ENCODE measurements at places on chromosomes 6 and 20.

GRCh38 chr6:36618366-36619355, 24.5 kb downstream of the SRSF3 start:
- no peak for DNase-seq

GRCh38 chr6:13299403-13299821, 28.9 kb downstream of the TBC1D7 start:
- peak; percentile 36 for DNase-seq

DNA sequence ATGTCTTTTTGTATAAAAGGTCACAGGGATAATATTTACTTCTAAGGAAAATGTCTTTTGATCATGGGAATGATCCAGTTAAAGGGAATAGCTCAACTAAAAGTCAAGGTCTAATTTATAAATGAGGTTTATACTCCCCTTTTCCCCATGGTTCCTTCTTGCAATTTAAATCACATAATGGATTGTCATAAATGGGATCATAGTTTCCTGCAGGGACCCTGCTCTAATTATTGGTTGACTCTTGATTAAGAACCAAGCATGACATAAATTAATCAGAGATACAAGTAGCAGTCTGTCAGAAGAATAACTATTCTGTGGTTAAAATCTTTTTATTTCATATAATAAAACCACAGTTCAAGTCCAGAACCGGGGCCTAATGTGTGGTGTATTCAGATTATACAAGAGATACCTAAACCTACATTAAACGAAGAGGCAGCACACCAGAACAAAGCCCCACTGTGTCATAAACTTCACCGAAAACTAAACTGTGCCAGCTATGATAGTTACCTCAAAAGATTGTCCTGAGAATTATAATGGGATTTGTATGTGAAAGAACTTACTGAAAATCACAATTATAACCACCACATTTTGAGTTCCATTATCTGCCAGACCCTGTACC, 43.0 kb upstream of the CD83 start:
- DNase-seq = no peak

DNA sequence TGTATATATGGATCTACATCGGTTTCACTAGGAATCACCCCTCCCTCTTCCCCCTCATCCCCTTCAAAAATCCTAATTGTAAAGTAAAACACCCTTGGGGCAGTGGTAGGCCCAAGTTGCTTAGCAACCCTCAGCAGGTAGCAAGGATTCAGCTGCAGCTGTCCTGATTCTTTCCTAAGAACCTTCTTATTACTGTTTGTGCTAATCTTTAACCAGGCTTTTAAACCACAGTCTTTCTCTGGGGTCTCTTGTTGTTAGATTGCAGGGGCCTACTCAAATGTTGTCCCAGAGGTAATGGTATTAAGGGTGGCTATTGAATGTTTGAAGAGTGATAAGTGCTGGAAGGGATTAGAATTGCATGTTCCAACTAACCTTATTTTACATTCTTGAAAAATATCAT, 46.4 kb downstream of the PRL start:
- peak; percentile 26 for DNase-seq

- no peak for DNase-seq
These were observed 825.3 kb upstream of the GJE1 start for GRCh38 chr6:141307309-141307998.

DNA sequence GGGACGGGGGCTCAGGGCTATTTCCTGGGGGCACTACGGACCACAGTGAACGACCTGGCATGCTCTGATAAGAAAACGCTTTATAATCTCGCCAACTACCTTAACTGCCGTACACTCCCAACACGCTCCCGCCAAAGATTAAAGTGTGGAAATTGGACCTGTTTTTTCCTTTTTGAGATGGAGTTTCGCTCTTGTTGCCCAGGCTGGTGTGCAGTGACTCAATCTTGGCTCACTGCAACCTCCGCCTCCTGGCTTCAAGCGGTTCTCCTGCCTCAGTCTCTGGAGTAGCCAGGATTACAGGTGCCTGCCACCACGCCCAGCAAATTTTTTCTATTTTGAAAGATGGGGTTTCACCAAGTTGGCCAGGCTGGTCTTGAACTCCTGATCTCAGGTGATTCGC, 346 bp upstream of the SLC44A4 start:
- DNase-seq = no peak

GRCh38 chr6:144214622-144215401, 64.5 kb downstream of the STX11 start:
- DNase-seq = no peak

GRCh38 chr6:162576016-162576415, 151.6 kb downstream of the PRKN start:
- no peak for DNase-seq

DNA sequence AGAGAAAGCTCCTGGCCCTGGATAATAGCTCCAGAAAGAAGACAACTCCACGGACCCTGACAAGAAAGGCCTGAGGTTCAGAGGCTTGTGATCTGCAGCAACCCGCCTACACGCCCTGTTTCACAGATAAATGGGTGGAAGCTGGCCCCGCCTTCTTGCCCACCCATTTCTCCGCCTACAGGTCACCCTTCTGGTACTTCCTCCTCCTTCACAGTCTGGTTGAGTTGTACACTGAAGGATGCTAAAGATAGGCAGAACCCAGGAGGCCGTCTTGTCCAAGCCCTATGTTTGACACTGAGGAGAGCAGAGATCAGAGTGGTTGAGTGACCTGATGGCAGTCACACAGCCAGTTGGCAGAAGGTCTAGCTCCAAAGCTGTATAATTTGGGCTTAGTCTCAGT, 34.2 kb upstream of the MDGA1 start:
- DNase-seq = no peak

GRCh38 chr20:32995802-32996201, 8.4 kb downstream of the SUN5 start:
- DNase-seq = no peak

- no peak for DNase-seq
These were observed 781.0 kb downstream of the EYS start for GRCh38 chr6:64926051-64926450.

GRCh38 chr6:162964488-162965140, 236.8 kb downstream of the PACRG start:
- DNase-seq = peak; percentile 58

DNA sequence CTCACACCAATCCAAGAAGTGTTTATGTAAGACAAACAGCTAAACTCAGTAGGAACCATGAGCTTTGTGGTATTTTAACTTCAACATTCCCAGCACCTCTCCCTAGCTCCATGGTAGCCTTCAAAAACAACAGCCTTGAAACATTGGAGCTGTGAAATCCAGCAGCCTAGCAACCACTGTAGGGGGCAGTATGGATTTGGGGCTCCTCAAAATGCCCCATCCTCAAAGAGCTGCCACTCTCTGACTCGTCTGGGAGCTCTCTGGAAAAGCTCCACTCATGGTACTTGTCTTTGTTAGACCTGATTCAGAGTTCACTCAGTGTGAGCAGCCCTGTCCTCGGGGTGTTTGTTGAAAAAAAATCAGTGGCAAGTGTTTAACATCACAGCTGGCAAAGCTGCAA, 82.9 kb downstream of the KIF6 start:
- DNase-seq = no peak

- DNase-seq = no peak
These were observed 172.9 kb upstream of the COL21A1 start for GRCh38 chr6:56420296-56420695.

DNA sequence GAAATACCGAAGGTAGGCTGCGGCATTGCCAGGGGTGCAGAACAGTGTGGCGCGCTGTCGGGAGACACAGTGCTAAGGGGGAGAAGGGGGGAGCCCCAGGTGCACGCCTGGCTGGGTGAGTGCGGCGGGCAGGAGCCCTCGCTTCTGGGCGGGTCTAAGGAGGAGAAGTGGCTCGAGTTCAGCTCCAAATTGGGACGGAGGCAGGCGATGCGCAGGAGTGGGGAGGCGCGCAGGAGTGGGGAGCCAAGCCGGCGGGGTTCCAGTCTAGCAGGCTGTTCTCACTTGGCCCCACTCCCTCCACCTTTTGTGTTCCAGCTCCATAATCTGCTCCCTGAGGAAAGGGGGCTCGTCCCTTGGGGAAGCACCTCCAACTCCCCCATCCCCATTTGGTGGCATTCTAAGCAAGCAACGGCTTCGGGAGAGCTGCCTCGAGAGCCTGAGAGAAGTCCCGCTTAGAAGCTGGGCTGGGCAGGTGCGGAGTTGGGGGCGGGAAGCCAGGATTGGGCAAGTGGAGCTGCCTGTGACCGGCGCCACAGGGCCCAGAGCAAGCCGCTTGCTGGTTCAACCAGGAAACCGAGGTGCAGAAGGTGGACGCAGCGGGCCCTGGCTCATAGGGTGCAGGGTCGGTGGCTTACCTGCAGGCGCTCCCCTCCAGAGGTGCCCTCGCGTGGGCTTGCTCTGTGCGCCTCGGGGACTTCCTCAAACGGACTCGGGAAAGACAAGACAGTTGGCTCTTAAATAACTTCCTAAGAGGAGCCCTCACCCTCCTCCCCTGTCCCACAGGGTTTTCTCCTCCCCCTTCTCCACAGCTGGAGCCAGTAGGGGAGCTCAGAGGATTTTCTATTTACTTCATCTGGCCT, at the start of gene F13A1:
Gene F13A1 (minus strand): TSS at position 711 of the 860 bp plus-strand sequence. CDS start 1,998 bp downstream, outside the sequence.
- no peak for DNase-seq

DNA sequence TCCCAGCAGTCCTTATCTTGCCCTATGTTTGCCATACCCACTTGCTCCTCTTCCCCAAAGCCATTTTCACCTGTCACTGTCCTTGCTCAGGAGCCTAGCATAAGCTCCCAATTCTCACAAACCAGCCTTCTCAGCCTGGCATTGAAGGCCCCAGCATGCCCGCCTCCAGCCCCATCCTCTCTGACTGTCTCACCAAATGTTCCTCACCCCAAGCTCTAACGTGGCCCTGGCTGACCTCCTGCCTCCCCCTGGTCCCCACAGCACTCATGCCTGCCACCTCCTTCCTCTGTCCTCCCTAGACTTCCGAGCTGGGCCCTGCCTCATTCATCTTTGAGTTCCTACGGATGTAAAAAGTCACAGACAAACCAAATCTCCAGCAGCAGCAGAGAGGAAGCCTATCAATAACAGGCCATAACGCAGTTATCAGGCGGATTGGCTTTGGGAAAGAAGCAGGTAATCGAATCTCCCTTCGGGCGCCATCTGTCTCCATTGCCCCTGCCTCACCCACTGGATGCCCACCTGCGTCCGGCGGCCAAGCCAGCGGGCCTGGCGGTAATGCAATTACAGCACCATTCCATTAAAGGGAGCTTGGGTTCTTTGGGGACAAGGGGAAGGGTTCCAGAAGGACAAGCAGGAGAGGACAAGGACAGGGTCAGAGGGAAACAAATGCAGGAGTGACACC, 104.4 kb downstream of the MRPL14 start:
- peak; percentile 35 for DNase-seq

DNA sequence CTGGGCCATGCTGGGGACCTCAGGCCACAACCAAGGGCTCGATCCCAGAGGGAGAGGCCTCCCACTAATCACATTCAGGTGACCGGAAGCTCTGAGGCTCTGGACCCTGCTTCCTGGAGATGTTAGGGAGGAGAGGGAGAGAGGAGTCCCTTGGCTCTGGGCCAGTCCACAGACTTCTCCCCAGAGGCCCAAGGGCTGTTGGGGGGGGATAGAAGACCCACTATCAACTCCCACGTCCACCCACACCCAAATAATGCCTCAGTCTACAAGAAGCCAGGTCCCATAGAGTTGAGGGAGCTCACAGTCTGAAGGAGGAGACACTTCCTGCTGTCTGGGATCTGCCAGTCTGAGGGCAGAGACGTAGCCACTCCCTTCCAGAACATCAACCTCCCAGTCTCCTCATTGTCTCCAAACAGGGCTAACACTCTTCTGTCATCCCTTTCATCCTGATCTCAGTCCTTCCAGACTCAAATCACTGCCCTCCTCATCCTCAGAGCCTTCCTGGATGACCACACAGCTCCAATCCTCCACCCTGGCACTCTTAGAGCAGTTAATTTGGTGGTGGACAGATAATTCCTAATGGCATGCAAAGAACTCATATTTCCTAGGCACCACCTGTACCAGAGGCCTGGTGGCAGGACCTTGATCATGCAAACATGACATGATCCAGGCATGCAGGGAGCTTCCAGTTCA, 69.9 kb downstream of the MRPL14 start:
- DNase-seq = no peak

- DNase-seq = no peak
These were observed 17.6 kb downstream of the HLA-DOB start for GRCh38 chr6:32799168-32799567.

DNA sequence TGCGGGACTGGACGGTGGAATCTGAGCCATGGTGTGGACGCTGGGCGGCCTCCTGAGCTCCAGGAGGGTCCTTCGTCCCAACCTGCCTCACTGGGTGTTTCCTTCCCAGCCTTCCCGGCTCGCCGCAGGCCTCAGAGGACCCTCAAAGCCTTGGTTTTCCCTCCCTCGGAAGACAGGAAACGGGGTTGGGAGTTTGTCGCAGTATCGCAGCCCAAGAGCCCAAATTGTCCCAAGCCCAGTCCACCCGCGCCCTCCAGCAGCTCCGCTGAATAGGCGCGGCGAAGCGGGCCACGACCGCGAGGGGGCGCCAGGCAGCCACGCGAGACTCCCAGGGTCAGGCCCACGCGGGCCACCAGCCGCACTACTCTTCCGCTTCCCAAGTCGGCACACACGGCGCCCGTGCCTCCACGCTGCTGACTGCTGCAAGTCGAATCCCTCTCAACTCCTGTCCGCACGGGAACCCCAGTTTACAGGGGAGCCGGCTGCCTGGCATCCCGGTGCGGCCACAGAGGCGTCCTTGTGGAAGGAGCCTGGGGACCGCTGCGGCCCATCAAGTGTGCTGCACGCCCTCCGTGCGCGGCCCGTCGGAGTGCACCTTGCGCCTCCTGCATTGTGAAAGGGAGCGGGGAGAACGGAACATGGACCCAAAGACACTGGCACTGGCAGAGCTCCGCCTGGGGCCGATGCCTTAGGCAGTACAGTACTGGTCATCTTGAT, 40.4 kb upstream of the HMGA1 start:
- DNase-seq = peak; percentile 74

GRCh38 chr6:38599966-38600550, 39.7 kb downstream of the BTBD9 start:
- no peak for DNase-seq

DNA sequence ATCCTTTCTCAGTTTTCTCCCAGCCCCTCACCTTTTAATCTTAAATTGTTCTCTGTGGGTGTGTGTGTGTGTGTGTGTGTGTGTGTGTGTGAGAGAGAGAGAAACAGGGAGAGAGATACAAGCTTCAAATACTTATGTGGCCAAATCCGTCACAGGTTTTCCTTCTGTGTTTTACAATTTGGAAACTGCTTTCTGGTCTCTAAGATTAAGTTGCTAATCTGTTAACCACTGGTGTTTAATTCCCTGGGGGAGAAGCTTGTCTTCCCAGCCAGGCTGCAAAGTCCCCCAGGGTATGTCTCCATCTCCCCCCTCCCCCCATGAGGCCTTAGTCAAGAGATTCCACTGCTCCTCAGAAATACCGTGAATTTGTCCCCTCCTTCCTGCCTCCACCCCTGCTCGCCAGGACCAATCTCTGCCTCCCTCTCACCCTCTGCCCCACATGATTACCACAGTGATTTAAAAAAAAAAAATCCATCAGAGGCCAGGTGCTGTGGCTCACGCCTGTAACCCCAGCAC, 49.0 kb downstream of the RIPOR3 start:
- no peak for DNase-seq
